ENCODE measurements at places on chromosomes 4 and X. TPM values are rescaled to one million over a fixed set of nuclear protein-coding genes. Genes with fewer than 3 reads are reported as not detected.

The ZIC3 gene
- total RNA-seq = not detected

The PPP4R3C gene
- total RNA-seq = not detected

The PPP1R2C gene
- total RNA-seq = not detected

The MAGIX gene
- total RNA-seq = 0.76 TPM

The ZNF630 gene
- total RNA-seq = 1.4 TPM

The MMRN1 gene
- total RNA-seq = 3,210 TPM

The FGFR3 gene
- 1.3 TPM for total RNA-seq

The NUDT10 gene
- total RNA-seq = under 0.01 TPM
